ENCODE measurements at places on chromosomes 4 and X. TPM values are rescaled to one million over a fixed set of nuclear protein-coding genes. Genes with fewer than 3 reads are reported as not detected.

The ALAS2 gene
- total RNA-seq, result not detected

The GLUD2 gene
- total RNA-seq, result 1.1 TPM

The SHROOM4 gene
- total RNA-seq, result 0.72 TPM

The INPP4B gene
- 5.0 TPM for total RNA-seq

The PPBP gene
- 1.2 TPM for total RNA-seq

The ODAM gene
- not detected for total RNA-seq

The BTC gene
- 0.26 TPM for total RNA-seq

The ZAR1 gene
- not detected for total RNA-seq

The EPGN gene
- total RNA-seq, result not detected

The RENBP gene
- 0.52 TPM for total RNA-seq

The DCAF12L1 gene
- 0.26 TPM for total RNA-seq

The TGIF2LX gene
- not detected for total RNA-seq

The GAGE2A gene
- not detected for total RNA-seq

The TLR2 gene
- 0.08 TPM for total RNA-seq
